ENCODE measurements at places on chromosomes 11 and 22.

- DNase-seq = no peak
Observed at GRCh38 chr22:50202130-50202666, 1.4 kb downstream of the SELENOO start.

DNA sequence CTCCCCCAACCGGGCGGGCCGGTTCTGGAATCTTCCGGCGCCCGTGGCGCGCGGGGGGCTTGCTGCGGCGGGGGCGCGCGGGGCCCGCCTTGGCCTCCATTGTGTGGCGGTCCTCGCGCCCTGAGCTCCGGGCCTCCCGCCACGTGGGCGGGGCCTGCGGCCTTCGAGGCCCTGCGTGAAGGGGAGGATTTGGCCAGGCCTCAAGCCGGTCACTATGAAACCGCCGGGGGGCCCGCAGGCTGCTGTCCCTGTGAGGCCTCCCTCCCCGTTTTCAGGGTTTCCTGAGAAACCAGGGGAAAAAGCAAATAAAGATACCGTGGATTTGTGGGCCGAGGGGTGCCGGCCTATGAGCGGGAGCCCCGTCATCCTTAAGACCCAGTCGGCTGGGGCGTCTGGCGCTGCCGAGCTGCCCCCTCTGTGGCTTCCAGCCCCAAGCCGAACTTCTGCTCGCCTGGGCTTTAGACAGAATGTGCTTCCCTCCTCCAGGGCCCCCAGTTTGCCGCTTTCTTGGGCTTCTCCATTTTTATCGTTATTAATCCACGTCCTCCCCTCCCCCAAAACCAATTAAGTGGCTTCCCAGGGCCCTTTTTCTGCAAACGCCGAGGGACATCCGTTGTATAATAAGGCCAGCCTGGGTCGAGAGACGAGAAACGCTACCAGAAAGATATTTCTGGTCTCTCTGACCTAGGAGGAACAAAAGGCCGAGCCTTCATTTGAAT lies 602 bp downstream of the EWSR1 start:
- DNase-seq = peak; percentile 35

DNA sequence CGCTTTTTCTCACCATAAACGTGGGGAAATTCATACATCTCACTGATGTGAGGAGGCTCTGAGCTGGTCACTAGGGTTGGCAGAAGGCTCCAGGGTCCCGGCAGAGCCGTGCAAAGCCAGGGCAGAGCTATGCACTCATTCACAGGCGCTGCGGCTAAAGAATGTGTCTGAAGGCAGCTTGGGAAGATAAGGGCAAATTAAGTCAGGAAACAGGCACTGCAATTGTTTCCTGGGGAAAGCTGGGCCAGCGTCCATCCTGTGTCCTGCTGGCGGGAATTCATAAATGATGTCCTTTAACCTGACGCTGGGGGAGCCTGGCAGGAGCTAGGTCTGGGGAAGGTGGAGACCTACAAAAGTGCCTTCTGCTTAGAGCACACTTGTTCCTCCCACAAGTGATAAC lies 27.6 kb downstream of the PKNOX2 start:
- DNase-seq = no peak

DNA sequence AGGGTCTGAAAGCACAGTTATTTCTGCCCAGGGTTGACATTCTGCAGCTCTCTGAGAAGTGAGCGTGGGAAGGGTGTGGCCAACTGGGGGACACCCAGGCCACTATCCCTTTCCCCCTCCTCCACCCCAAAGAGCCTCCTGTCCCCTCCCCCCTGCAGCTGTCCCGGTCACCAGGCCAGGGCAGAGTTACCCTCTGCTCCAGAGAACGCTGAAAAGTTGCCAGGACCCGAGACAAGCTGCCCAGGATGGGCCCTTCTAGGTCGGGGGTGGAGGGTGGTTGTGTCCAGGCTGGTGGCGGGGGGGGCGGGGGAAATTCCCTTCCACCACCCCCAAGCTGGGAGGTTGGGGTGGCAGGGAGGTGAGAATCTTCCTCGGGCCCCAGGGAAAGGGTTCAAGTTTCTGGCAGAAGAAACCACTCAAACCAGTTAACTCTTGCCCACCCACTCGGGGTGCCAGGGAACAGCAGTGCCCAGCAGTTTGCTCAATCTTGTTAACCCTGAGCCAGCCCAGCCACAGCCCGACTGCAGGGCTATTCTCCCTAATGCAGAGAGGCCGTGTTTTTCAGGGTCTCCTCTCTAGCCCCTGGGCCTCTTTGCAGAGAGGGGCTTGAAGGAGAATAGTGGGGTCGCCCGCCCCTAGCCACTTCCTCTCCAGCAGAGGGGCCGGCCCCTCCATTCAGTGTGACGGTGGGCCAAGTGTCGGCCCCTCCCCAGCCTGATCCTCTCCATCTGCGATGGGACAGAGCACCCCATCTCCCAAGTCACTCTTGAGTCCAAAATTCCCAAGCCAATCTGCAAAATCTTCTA lies 697 bp downstream of the LGALS1 start:
- DNase-seq = peak; percentile 53

DNA sequence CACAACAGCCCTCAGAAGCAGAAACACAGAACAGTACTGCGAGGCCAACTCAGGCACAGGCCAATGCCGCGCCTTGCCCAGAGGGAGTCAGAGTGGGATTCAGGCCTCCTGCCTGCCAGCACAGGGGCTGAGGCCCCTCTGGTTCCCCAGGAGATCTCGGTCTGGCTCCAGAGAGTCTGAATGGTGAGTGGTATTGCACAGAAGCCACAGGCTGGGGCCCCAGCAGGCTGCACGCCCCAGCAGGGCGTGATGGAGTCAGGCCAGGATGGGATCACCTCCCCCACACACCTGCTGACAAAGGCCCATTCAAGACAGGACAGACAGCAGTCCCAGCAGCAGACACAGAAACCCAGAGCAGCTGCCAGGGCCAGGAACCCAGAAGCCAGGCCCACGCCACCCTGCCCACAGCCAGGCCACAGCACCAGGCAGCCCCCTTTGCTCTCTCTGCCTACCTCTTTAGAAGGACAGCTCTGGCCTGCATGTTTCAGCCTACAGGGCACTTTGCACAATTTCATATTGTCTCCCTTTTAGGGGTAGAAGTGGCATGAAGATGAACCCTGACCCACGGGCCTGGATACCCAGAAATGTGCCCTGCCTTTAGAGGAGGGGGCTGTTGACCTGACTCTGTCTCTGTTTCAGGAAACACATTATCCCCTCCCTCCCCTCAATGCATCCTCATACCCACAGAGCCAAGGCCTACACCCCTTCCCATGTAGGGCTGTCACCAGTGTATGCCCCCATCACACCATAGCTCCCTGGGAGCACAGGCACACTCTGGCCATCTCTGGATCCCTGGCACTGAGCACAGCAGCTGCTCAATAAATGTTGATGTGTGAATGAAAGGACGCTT lies 6.1 kb downstream of the FXYD6 start:
- DNase-seq = no peak

DNA sequence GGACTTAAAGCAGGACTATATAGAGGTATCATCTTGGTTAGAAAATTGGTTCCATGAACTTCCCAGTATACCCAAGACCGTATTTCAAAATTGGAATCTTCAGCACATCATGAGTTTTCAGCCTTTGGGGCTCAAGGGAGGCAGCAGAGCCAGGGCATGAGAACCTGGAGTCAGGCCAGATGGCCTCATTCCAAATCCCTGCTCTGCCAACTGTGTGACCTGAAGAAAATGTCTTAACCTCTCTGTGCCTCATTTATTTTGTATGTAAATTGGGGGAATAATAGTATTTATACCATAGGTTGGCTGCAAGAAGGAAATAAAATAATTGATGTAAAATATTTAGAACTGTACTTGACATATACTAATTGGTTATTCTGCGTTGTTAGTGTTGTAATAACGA lies 987.6 kb downstream of the TBC1D22A start:
- DNase-seq = no peak

- no peak for DNase-seq
Observed at GRCh38 chr11:117457031-117457785, 129.6 kb downstream of the CEP164 start.

DNA sequence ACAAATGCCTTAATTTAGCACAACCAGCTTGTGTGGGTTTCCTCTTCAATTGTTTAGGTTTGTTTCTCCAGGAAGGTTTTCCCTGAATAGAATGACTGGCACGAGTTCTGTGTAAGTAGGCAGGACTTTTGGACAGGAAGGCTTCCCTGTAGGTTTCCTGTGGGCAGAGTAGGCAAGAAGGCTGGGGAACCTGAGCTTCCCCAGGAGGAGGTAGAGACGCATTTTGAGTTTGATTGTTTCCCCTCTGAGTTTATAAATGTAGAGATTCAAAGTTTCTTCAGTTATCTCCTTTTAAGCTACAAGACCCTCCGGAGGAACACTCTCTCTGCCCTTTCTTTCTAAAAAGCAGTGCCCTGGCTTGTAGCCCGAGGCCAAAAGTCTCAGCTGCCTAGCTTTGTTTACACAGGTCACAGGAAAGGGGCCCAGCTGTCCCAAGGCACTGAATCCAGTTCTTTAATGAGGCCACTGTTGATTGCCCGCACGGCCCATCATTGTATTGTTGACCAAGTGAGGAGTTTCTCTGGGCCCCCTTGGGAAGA lies 66.6 kb upstream of the RDX start:
- DNase-seq = no peak

DNA sequence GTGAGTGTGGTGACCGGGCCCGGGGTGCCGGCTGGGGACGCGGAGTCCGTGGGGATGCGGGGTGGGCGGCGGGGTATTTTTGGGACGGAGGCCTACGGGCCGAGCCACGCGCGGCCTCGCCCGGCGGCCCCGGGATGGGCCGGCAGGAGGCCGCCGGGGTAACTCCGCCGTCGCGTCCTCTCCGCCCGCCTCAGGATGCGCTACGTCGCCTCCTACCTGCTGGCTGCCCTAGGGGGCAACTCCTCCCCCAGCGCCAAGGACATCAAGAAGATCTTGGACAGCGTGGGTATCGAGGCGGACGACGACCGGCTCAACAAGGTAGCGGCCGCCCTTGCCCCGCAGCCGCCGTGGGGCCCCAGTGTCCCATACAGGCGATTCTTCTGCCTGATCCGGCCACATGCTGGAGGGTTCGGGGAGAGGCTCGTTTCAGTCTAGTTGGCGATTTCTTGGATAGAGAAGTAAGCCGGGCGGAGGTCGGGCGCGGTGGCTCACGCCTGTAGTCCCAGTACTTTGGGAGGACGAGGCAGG lies 337 bp downstream of the RPLP2 start:
- DNase-seq = no peak

DNA sequence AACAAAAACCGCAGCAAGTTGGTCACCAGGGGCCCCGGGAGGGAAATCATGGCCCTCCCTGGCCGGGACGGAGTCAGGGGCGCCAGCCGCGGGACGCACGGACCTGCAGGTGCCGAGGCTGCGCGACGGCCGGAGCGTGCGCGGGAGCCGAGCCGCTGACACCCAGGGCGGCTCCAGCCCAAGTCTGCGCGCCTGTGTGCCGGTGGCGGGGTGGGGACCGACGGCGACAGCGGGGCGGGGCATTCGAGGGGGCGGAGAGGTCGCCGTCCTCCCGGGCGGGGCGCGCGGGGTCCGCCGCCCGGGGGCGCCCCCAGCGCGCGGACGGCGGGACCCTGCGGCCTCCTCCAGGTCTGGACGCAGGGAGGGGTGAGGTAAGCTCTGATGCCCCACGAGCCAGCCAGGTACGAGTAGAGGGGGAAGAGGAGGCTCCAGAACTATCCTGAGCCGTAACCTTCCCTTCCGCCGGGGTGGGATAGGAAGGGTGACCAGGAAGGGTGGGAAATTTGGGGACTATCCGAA lies at the start of gene ESAM:
TSS of gene ESAM (minus strand) at position 186 of the 519 bp plus-strand sequence. CDS start at position 50, 136 bp downstream.
- DNase-seq = peak; percentile 68

GRCh38 chr11:118276422-118276821 lies 12.3 kb upstream of the MPZL2 start:
- no peak for DNase-seq

- no peak for DNase-seq
Observed at GRCh38 chr22:49525801-49526535, 301.7 kb downstream of the BRD1 start.

GRCh38 chr11:96197801-96198701 lies 144.9 kb downstream of the MAML2 start:
- no peak for DNase-seq

- no peak for DNase-seq
Observed at GRCh38 chr11:115155978-115156377, 348.2 kb downstream of the CADM1 start.

DNA sequence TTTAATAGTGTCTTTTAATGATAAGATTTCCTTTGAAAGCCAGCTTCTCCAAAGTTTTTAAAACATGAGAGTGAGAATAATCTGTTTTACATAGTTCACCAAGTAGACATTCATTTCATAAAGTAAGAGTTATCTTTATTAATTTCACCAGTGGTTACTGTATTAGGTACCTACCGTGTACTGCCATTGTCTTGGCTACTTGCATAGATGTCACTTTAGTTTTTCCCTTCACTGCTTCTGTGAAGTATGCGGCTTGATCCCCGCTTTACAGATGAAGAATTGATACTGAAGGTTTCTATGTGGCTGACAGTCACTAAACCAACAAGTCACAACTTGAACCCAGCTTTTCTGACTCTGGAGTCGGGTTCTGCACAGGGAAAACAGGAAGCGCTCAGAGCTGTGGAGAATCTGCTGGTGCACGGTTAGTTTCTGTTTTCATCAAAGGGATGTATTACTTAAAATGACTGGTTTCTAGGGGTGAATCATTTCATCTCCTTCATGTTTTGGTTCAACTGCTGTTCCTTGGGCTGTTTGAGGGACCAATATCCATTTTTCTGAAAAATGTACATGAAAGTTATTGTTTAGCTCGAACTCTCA lies 39.3 kb upstream of the MYO18B start:
- peak; percentile 13 for DNase-seq

GRCh38 chr22:36787204-36787988 lies 11.5 kb upstream of the IFT27 start:
- no peak for DNase-seq

DNA sequence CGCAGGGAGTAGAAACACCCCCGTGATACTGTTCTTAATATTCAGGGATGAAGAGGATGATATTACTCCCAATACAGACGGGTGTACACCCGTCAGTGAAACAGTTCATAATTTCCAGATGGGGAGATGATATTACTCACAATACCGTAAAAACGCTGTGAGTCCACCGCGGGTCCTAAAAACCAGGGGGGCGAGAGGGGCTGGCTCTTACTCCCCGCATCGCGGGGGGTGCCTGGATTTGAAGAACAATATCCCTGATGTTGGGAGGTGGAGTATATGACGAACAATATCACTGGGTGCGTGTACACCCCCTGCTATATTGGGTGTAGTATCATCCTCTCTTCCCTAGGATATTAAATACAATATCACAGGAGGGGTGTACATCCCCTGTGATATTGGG lies 20.5 kb upstream of the APOL5 start:
- DNase-seq = no peak

- DNase-seq = no peak
Observed at GRCh38 chr22:35530700-35531099, 9.9 kb upstream of the RASD2 start.

DNA sequence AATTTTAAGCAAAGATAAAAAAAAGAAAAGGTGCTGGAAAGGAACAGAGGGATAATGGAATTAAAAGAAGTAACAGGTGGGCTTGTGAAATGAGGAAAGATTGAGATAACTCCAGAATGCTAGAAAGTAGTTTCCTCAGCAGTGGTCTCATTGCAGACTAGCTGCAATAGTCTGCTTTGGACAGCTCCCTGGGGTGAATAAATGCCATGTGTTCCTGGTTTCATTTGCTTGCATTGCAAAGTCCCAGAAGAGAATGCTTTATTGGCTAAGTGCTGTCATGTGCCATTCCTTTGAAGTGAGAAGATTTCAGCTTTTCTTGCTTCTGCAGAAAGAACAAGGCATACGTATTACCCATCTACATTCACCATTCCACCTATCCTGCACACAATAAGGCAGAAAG lies 478.8 kb upstream of the RAG2 start:
- no peak for DNase-seq

Measured in activated CD4-positive, alpha-beta T cell treated with anti-CD3 and anti-CD28 coated beads, Interleukin-2, amount 50 U/mL, for 48 hours (primary cell).